ENCODE measurements at places on chromosomes 12 and 14.
A peak's percentile ranks its signal among the peaks of the same experiment; 100 is the strongest.

DNA sequence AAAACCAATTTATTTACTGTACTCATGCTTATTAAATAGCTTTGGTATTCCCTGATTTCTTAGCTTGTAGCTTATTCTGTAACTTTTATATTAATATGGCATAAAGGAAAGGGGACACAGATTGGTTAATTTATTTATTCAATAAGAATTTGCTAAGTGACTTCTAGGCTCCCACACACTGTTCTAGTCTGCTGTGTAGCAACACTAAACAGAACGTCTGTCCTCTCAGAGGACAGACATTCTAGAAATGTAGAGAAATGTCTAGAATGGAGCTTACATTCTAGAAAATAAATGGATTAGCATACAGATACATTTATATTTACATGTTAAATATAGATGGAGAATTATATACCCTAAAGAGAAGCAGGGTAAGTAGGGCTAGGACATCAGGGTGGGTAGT lies 184.9 kb upstream of the ABCD2 start:
- DNase-seq = no peak

DNA sequence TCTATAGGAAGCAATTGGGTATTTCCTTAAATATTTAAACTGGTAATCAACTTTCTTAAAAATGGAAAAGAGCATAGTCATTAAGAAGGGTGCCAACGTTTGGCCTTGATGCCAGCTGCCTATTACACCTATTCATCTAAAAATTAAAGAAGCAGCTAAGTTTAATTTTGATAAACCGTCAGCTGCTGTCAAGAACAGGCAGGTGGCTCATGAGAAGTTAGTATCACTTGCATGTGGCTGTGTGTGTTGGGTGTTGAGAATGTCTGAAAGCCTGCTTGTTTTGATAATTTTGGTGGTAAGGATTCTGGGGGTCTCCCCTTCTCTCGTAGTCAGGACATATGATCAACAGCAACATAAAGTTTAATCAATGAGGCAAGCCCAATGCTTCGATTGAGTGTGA lies 6.5 kb downstream of the GLRX5 start:
- DNase-seq = no peak

GRCh38 chr12:6620137-6620884 lies 13.1 kb upstream of the CHD4 start:
- no peak for DNase-seq

GRCh38 chr12:43154498-43155045 lies 397.4 kb downstream of the ADAMTS20 start:
- DNase-seq = no peak

GRCh38 chr12:56061982-56062381 lies 18.0 kb upstream of the ERBB3 start:
- no peak for DNase-seq

- DNase-seq = no peak
These were observed 12.8 kb downstream of the SOCS2 start for GRCh38 chr12:93585247-93585646.

DNA sequence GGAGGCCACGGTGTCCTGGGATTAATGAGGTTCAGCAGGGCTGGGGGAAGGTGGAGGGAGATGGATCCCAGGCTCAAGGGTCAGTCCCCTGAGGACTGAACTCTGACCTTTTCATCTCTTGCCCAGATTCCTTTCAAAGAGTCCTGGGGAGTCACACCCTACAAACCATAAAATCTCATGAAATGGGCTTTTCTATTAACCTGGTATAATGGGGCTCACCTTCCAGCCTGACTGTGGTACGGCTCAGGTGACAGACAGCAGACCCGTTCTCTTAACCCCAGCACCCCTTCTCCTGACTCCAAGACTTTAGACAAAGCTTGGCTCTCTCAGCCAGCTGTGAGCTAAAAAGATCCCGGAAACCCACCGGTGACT lies 268.2 kb downstream of the ADGRD1 start:
- DNase-seq = no peak

- DNase-seq = no peak
These were observed 272 bp downstream of the HECTD1 start for GRCh38 chr14:31207287-31207754.

DNA sequence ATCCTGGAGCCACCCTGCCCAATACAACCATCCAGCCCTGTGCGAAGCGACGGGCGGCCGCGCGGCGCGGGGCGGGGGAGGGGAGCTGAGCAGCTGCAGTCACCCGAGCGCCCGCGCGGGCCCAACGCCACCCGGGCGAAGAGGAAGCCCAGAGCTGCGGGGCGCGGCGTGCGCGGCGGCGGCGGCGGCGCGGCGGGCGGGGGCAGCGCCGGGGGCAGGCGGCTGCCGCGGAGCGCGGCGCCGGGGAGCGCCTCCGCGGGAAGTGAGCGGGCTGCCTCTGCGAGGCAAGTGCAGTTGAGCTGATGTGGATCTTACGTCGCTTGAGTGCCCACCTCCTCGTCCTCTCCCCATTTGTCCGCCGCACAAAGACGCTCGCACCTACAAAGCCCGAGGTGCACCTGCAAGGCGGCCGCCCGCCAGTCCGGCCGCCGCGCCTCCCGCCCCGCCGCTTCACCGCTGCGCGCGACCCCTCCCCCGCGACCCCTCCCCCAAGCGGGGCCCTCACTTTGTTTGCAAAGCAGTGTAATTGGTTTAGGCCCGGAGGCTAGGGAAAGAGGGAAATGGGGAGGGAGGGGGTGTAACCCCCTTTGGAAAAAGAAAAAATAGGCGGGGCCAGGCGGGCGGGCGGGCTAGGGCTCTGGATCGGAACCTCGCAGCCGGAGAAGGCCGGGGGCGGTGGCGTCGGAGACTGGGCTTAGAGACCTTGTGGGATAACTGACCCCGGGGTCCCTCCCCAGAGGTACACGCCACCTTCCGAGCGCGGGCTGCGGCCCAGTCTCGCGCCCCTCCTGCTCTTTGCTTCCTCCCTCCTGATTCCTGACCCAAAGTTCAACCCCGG lies at the start of the genes FOXA1 and TTC6:
TSS of gene FOXA1 (minus strand) at position 279 of the 838 bp plus-strand sequence. CDS start at position 2, 277 bp downstream.
TSS of gene TTC6 (plus strand) at position 659 of the 838 bp plus-strand sequence. CDS start 26,436 bp downstream, outside the sequence.
- no peak for DNase-seq

DNA sequence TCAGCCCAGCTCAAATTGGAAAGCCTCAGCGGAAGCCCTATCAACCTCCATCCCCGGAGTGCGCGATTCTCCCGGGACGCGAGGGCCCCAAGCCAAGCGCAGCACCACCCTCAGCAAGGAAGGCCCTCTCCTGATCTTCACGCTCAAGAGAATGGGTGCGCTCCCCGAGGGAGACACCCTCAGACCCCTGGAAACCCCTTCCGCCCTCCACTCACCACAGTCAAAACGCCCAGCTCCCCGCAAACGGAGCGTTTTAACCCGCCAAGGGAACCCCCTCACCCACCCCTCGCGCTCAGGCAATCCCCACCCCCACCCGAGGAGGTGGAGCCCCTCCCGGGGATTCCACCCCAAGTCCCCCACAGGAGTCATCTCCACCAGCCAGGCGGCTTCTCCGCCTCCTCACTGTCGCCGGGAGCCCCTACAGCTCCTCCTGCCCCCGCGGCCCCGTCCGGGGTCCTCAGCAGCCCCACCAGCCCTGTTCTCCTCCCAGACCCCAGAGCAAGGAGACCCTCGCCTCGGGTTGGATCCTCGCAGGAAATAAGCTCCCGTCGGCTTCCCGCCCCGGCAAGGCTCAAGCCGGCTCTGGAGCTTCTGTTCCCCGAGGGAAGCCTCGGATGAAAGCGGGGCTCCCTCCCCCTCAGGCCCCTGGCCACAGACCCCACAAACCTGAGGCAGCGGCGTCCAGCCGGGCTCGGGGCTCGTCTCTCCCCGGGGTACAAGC lies 507 bp downstream of the BAZ2A start:
- DNase-seq = peak; percentile 85

- DNase-seq = no peak
These were observed 106.6 kb upstream of the VASH1 start for GRCh38 chr14:76654573-76655108.

- no peak for DNase-seq
These were observed 450.2 kb upstream of the MDGA2 start for GRCh38 chr14:48125654-48126053.

DNA sequence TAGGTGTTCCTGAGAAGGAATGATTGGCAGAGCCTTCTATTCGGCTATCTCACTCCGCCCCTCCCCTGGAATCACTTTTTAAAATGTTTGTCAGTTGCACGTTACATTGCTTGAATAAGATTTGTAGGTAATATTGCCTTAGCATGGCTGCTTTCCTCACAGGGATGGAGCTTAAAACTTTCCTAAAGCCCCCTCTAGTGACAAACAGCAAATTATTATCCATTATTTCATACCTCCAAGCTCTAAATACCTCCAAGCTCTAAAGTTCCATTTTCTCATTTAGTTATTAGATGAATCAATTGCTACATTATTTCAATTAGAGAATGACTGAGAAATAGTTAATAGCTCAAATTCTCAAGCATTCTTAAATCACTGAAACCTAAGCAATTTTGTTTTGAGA lies 5.1 kb upstream of the SPATA7 start:
- no peak for DNase-seq

GRCh38 chr12:41512497-41512896 lies 324.4 kb downstream of the PDZRN4 start:
- no peak for DNase-seq

GRCh38 chr12:50690925-50691324 lies 73.0 kb upstream of the ATF1 start:
- DNase-seq = no peak

DNA sequence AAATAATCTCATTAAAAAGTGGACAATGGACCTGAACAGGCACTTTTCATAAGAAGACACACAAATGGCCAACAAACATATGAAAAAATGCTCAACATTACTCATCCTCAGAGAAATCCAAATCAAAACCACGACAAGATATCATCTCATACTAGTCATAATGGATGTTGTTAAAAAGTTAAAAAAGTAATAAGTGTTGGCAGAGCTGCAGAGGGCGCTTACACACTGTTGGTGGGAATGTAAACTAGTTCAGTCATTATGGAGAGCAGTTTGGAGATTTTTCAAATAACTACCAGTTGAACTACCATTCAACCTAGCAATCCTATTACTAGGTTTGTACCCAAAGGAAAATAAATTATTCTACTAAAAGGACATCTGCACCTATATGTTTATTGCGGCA lies 47.2 kb downstream of the FOXG1 start:
- DNase-seq = no peak

DNA sequence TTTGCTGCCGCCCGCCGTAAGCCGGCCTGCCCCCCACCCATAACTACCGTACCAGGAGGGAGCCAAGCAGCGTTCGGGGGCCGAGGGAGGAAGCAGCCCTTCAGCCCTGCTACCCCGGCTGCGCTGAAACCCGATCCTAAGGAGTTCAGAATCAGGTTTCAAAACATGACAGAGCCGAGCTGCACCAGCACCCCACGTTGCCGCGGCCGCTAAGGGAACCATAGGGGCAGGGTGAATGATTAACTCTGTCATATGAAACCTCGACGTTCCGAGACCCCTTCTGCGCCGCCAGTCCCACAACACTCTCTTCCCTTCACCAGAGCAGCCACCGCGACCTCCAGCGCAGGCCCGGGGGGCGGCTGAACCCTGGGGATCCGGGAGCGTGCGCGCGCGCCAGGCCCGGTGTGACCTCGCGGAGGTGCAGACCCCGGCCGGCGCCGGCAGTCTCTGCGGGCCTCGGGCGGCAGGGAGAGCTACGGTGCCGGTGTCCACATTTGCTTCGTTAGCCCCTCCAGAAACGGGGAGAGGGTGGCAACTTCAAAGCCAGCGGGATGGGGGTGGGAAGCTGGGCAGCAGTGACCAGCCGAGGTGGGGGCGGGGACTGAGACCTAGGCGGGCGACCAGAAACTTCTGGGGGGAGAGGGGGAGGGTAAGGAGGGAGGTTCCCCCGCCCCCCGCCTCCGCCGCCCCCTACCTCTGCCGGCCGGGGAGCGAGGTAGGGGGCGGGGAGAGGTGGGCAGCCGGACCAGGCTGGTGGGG lies 1.6 kb downstream of the SIX4 start:
- DNase-seq = no peak

GRCh38 chr12:91264178-91264577 lies 81.6 kb upstream of the DCN start:
- DNase-seq = no peak

GRCh38 chr14:70905301-70905700 lies 2.0 kb upstream of the PCNX1 start:
- no peak for DNase-seq

DNA sequence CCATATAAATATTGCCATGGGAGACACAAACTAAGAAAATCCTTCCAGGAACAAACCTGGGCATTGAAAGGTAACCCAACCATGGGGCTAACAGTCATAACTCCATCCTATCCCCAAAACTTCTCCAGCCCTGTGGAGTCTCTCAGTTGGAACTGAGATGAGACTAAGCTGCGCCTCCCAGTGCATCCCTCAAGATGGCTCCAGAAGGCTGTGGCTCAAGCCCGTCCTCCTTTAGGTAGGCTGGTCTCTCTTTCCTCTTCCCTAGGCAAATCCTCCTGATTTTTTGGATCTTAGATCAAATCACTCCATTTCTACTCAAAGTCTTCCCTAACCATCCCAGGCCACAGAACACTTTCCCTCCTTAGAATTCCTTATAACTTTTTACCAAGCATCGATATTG lies 364.3 kb upstream of the CCDC196 start:
- DNase-seq = no peak

DNA sequence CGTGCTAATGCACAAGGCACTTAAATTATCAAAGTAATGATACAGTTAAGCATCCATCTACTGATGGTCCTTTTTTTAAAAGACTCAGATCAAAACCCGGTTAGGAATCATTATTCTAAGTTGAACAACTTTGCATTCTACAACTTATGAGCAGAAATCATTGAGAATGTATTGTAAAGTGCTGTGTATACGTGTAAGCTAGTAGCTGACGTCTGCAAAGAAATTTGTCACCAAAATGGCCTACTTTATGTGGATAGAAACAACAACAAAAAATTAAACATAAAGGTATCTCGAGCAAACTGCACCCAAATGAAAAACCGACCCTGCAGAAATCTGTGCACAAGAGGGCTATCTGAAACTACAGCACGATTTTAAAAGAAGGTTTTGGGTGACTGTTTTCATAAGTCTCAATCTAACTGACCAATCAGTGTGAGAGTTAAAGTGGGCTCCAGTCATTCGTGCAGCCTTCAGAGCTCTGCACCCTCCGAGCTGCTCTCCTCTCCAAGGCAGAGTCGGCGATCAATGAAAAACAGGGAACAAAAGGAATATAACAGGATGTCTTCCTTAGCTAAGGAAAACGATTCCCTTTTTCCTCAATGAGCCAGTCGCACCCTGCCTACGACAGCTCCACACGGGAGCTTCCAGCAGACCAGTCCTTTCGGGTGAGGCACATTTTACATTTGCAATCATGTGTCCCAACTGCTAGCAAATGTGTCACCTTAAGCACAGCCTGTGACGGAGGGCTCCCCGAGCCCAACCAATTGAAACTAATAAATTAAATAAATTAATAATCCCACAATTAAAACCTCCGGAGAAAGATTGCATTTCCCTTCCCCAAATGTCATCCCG lies 200.7 kb upstream of the FOXN3 start:
- DNase-seq = no peak

- no peak for DNase-seq
These were observed 86.2 kb downstream of the ALG10B start for GRCh38 chr12:38402811-38403210.

GRCh38 chr12:3263282-3263681 lies 186.1 kb downstream of the TSPAN9 start:
- DNase-seq = no peak

All from natural killer cell treated with Interleukin-12 subunit alpha and Interleukin-12 subunit beta and Interleukin-15 and Interleukin-18, amount 100 ng/mL, for 72 hours (primary cell).